ENCODE measurements at places on chromosomes 2 and 18.

GRCh38 chr2:128695646-128696220 is 377.1 kb upstream of the HS6ST1 start:
- no peak for DNase-seq

GRCh38 chr2:240685771-240686371 is 3.2 kb upstream of the AQP12B start:
- no peak for DNase-seq

- no peak for DNase-seq
Measured at GRCh38 chr2:233988581-233988980, 61.9 kb upstream of the SPP2 start.

DNA sequence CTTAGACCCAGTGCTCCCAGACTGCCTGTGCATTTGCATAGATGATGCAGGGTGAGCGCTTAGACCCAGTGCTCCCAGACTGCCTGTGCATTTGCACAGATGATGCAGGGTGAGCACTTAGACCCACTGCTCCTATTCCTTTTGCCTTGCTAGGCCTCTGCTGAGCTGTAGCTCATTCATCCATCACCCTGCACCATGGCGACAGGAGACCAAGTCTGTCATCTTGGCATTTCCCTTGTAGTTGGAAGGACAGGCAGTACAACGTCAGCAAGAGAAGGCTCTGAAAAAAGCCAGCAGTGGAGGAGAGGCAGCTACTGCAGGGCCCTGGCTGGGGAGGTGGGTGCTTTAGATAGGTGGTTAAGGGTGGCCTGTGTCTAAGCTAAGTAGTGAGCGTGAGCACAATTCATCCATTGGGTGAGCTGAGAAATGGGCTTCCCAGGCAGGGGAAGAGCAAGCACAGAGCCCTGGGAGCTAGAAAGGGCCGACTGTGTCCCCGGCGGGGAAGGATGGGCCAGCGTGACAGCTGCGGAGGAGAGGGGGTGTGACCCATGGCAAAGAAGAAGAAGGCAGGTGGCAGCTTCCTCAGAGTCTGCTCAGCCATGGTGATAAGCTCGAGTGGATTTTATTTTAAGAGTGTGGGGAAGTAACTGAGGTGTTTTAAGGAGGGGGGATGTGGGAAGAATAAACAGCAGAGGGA is 108.8 kb downstream of the LPIN1 start:
- DNase-seq = no peak

- no peak for DNase-seq
Measured at GRCh38 chr2:167478196-167478595, 589.9 kb downstream of the XIRP2 start.

GRCh38 chr2:11691076-11691660 is 21.2 kb upstream of the NTSR2 start:
- DNase-seq = no peak

DNA sequence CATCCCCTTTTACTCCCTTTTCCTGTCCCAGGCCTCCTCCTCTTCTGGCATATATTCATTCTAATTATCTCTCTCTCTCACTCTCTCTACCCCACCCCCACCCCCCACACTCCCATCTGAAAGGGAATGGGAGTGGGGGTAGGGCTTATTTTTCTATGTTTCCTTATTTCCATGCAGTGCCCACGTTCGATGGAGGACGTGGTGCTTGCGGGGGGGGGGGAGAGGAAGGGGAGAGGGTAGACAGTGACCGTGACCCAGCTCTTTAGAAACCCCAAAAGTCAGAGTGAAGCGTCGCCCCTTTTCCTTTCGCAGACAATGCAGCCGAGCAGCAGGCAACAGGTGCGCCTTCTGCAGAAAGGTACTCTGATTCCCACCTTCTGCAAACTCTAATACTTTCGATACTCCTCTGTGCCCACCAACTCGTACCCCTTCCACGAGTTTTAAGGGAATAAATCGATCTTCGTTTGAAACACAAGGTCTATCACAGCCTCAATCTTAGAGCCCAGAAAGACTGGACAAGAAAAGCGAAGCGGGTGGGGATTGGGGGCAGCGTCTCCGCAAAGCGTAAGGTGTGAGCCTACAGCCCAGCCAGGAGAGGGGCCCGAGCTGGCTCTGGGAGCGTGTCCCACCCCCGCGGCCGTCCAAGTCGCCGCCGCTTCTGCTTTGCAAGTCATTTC is 891 bp upstream of the NR4A2 start:
- no peak for DNase-seq

GRCh38 chr2:2586931-2587330 is 255.9 kb upstream of the MYT1L start:
- no peak for DNase-seq

GRCh38 chr2:24894750-24895149 is 25.3 kb downstream of the ADCY3 start:
- DNase-seq = no peak

DNA sequence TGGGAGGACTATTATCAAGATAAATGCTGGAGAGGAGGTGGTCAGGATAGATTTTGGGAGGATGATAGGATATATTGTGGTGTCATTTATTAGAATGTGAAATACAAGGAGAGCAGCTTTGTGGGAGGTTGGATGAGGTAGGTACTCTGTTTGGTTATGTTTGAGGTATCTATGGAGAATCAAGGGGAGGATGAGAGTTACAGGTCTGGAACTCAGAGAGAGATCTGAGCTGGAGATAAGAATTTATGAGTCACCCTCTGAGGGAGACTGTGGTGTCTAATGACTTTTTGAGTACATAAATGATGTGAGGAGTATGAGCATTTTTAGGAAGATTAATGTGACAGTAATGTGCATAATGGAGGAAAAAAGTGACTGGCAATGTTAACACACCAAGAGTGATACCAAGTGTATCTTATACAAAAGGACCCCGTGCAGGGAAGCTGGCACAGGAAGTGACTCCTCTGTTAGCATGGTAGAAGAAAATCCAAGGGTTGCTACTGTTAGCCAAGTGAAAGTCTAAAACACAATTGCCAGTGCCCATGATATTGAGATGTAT is 48.2 kb downstream of the CRIM1 start:
- no peak for DNase-seq

DNA sequence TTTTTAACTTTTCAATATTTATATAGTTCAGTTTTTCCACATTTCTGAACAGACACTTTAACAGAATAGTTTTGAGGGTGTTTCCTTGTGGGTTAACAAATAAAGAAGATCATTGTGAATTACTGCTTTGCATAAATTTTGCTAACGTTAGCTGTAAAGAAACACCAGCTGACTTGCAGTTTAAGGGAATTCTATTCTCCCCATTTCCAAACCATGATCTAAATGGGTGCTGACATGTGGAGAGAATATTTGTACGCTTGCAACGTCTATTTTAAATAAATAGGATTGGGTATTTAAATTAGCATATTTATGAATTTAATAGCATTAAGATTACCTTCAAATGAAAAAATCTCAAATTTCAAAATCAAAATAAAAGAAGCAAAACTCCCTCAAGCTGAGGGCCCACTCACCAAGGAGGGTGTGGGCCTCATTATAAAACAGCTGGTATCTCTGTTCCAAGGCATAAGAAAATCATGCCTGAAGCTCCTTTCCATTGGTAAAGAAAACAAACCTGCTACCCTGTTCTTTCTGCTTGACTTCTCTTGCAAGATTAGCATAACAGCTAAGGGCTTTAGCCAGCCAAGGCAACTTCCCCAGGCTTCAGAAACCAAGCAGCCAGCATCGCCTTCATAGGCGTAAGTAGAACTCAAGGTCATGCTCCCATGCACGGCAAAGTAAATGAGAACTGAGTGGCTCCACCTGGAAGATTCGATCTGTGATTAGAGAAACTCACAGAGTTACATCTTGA is 3.2 kb downstream of the MRO start:
- DNase-seq = no peak

- DNase-seq = no peak
Measured at GRCh38 chr18:39969803-39970494, 1985.1 kb upstream of the PIK3C3 start.

- no peak for DNase-seq
Measured at GRCh38 chr2:2098458-2099167, 232.5 kb downstream of the MYT1L start.

GRCh38 chr18:76821356-76821874 is 942 bp upstream of the ZNF236 start:
- DNase-seq = no peak

DNA sequence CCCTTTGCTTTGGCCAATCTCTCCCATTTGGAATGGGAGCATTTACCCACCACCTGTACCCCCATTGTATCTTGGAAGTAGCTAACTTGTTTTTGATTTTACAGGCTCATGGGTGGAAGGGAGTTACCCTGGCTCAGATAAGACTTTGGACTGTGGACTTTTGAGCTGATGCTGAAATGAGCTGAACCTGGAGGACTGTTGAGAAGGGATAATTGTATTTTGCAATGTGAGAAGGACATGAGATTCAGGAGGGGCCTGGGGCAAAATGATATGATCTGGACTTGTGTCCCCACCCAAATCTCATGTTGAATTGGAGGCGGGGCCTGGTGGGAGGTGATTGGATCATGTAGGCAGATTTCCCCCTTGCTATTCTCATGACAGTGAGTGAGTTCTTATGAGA is 58.6 kb upstream of the ZFP36L2 start:
- no peak for DNase-seq

DNA sequence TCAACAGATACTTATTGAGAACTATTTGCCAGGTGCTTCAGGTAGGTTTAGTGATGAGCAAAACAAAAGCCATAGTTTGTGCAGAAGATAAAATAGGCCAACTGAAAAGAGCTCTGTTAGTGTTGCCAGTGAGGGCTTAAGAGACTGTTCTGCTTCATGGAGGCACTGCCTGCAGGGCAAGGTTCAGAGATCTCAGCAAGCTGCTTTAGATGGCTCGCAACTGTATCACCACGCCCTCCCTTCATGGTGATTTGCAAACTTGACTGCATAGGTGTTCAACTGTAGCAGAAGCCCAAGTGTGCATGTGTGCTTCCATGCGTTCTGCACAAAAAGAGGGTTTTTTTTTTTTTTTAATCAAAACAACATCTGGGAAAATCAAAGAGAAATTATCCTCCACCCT is 84.5 kb downstream of the RAPH1 start:
- DNase-seq = no peak

GRCh38 chr2:64324746-64325410 is 129.1 kb upstream of the LGALSL start:
- no peak for DNase-seq

- no peak for DNase-seq
Measured at GRCh38 chr2:98751748-98752147, 20.8 kb upstream of the MGAT4A start.

GRCh38 chr2:103618112-103618511 is 856.3 kb downstream of the TMEM182 start:
- no peak for DNase-seq

DNA sequence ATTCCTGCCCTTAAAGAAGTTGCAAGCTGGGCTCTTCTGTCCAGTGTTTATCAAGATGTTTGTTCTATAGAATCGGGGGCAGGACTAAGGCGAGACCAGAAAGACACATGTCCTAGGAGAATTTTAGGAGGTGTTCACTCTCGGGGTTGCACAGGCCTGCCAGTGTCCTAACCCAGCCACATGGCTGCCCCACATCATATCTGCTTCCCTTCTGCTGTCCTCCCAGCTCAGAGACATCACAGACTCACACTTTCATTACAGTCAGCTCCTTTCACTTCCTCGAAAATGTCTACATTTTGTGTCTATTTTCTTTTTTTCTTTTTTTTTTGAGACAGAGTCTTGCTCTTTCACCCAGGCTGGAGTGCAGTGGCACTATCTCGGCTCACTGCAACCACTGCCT is 10.7 kb upstream of the MRO start:
- no peak for DNase-seq

- DNase-seq = no peak
Measured at GRCh38 chr2:174901075-174901474, 104.1 kb downstream of the CHN1 start.
